ENCODE measurements at places on chromosomes 13 and 19.

- DNase-seq, result no peak
Observed at GRCh38 chr13:113086031-113086750, 19.4 kb upstream of the F7 start.

DNA sequence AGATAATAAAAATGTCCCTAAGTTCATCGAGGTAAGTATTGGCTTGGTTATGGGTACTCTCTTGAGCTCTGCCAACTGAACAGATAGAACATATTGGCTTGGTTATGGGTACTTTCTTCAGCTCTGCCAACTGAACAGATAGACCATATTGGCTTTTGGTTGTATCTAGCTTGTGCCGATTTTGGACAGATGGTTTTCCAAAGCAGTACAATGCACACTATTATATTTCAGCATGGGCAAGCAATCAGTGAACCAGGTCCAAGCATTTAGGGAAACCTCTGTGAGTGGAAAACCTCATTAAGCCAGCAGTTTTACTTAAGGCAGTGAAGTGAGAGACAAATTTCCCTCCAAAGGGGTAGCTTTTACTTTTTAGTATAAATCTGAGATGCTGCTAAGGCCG, 1440.5 kb upstream of the SPRY2 start:
- no peak for DNase-seq

DNA sequence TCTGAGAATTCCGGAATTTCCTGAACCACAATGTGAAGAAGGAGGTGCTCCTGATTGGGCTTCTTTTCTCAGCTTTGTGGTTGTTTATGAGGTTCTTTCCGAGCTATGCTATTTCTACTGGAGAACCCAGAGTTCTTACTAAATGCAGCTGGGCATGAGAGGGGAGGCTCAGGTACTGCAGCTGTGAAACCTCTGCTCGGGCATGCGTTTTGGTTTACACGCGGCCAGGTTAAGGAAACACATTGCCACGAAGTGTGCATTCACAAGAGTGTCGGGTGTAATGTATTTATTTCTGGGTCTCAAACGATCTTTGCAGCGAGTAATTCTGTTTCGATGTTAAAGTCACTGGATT, 661 bp upstream of the MIR17HG start:
- DNase-seq, result peak; percentile 11

DNA sequence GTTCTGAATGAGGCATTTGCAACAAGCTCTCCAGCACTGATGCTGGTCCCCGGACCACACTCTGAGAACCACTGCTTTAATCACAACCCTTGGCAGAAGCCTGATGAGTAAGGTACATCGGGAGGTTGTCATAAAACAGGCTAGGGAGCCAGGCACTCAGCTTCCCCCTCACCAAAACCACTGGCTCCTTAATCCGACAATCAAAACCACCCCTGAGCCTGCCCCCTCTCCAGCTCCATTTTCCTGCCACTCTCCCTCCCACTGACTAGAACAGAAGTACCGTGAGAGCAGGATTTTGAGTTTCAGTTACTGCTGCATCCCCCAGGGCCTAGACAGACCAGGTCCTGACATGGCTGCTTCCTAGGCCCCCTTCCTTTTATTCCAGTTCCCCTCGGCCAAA, 7.2 kb downstream of the GSK3A start:
- DNase-seq, result no peak

- no peak for DNase-seq
Observed at GRCh38 chr13:53151336-53152056, 122.9 kb downstream of the OLFM4 start.

- DNase-seq, result no peak
Observed at GRCh38 chr13:24110011-24110410, 50.5 kb upstream of the SPATA13 start.

DNA sequence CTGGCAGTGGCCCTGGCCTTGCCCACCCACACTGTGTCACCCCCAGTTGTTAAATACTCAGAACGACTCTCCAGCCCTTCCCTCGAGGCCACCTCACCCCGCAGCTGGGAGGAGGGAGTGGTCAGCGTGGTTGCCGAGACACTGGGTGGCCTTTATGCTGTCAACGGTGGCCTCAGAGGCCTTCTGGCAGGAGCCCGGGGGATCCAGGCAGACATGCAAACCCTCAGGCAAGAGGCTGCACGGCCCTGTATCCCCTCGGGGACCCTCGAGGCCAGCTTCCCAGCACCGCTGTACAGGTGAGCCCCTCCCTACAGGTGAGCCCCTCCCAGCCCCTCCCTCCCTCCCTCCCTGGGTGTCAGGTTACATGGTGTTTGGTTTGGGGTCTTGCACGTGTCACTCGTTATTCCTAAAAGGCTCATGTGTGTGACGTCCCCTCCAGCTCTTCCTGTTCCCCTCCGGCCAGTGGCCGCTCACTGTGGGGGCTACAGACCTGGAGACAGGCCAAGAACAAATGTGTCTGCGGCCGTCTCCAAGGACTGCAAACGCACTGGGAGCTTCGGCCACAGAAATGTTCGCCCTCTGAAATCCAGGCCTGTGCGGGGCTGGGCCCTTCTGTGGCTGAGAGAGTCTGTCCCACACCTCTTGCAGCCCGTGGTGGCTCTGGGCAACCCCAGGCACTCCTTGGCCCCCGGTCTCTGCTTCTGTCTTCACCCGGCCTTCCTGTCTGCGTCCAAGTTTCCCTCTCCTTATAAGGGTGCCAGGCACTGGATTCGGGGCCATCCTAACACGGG, at the start of gene TEKTIP1:
TEKTIP1 (plus strand) TSS at position 210 of the 791 bp plus-strand sequence; CDS start at position 214, 4 bp downstream.
- DNase-seq, result no peak

DNA sequence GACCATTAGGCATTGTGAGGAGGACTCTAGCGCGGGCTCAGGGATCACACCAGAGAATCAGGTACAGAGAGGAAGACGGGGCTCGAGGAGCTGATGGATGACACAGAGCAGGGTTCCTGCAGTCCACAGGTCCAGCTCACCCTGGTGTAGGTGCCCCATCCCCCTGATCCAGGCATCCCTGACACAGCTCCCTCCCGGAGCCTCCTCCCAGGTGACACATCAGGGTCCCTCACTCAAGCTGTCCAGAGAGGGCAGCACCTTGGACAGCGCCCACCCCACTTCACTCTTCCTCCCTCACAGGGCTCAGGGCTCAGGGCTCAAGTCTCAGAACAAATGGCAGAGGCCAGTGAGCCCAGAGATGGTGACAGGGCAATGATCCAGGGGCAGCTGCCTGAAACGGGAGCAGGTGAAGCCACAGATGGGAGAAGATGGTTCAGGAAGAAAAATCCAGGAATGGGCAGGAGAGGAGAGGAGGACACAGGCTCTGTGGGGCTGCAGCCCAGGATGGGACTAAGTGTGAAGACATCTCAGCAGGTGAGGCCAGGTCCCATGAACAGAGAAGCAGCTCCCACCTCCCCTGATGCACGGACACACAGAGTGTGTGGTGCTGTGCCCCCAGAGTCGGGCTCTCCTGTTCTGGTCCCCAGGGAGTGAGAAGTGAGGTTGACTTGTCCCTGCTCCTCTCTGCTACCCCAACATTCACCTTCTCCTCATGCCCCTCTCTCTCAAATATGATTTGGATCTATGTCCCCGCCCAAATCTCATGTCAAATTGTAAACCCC, 2.8 kb upstream of the CEACAM5 start:
- DNase-seq, result no peak

DNA sequence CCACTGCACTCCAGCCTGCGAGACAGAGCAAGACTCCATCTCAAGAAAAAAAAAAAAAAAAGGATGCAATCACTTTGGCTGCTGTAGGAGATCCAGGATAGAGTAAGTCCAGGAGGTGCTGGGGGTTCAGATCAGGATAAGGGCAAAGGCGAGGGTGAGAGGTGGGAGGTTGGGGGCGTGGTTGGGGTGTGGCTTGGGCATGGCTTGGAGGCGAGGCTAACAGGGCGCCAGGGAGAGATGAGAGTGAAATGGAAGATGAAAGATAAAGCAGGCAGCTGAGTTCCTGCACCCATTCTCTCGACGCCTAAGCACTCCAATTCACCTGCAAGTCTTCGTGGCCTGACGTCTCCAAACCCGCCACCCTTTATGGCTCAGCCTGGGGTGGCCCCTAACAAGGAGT, 25.0 kb upstream of the ZNRF4 start:
- DNase-seq, result no peak

DNA sequence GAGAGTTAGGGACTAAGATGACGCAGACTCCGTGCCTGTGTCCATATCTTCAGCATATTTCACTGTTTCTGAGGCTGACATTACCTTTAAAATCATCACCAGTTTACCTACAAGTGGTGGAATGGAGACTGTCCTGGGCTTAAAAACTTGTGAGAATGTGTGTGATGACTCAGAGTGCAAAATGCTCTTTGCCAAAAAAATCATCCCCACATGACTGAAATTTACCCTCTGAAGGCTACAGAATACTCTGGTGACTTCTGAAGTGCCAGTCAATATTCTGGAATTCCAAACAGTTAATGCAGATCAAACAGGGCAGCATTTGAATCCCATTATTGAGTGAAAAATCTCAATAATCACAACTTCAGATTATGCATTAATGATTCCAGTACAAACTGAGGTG, 901.4 kb downstream of the EFNB2 start:
- no peak for DNase-seq

- no peak for DNase-seq
Observed at GRCh38 chr19:31140717-31141116, 208.5 kb downstream of the TSHZ3 start.

GRCh38 chr13:69948016-69948415, 159.6 kb upstream of the ATXN8OS start:
- DNase-seq, result no peak

DNA sequence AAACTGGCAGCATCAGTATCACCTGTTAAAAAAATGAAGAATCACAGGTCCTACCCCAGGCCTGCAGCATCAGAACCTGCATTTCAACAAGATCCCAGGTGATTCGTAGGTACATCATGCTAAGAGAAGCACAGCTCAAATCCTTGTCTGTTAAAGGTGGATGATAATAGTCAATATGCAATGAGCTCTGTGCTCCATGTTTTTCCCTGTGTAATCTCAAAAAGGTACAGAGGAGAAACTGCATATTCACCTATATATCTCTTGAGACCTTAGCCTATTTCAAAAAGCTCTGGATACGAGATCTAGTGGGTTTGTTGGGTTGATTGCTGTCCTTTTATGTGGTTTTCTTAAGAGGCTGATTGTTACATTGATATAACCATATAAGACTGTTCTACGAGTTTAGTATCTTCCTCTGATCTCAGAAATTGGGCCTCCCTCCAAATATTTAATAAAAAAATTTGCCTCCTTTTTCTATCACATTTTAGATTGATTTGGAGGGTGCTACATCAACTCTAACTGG, 148.9 kb downstream of the DCT start:
- no peak for DNase-seq

DNA sequence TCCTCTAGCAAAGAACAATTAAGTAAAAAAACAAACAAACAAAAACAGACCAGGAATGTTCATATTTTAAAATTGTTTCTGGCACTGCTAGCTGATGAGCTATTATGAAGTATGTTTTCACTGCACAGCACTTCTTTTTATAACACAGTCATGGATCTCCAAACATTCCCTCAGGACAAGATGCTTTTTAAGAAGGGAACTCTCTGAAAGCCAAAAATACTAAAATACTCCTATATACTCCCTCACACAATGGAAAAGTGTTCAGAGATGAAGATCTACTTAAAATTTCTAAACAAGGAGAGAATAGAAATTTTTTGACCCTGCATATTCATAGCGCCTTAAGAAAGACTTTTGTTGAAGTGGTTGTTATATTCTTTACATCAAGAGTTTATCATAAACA, 926.8 kb downstream of the DIAPH3 start:
- no peak for DNase-seq

DNA sequence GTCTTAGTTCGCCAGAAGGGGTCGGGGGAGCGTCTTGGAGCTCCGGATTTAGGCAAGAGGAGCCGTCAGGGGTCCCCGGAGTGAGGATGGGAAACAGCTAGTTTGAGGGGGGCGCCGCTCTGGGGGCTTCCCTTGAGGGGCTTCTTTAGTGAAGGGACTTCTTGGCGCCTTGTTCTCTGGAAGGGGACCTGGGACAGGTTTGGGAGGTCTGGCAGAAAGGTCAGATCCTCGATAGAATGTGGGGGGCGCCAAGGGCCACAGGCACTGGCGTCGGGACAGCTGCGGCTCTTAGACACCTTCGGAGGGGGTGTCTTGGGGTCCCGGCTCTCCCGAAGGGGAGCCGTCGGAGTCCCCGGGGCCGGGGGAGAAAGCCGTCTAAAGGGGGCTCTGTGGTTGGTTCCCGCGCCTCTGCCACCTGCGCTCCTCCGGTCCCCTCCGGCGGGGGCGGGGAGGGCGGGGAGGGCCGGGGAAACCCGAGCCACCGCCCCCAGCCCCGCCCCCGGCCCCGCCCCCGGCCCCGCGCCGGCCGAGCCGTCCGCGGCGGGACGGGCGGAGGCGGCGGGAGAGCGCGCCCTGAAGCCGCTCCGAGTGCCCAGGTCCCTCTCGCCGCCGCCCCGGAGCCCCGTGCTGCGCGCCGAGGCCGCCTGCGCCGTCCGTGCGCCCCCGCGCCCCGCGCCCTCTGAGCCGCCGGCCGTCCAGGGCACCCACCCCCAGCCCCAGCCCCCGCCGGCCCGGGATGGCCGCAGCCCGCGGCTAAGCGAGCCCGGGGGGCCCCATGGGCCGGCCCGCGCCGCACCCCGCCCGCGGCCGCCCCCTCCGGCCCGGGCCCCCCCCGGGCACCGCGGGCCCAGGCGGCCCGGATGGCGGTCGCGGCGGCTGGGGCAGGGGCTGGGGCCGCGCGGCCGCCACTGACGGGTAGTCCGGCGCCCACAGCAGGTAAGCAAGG, at the start of gene NRTN:
NRTN (plus strand) TSS at position 552 of the 946 bp plus-strand sequence. CDS start 19,099 bp downstream, outside the sequence.
- DNase-seq, result no peak

GRCh38 chr13:72295153-72295552, 428.1 kb upstream of the DACH1 start:
- DNase-seq, result no peak

DNA sequence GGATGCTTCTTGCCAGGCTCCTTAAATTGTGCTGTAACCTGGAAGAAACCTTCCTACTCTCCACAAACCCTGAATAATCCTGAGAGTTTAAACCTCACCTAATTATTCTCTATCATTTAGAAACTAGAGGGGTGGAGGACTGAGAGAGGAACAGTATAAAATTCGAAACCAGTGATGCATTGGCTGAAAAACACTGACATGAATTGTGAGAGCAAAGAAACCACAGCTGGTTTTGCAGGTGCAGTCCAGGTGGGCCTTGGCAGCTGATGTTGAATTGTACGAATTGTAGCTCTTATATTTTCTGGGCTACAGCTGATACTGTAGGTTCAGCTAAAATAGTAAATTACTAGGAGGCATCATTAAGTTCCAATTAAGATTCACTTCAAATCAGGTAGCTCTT, 227.0 kb upstream of the SLITRK5 start:
- DNase-seq, result no peak

DNA sequence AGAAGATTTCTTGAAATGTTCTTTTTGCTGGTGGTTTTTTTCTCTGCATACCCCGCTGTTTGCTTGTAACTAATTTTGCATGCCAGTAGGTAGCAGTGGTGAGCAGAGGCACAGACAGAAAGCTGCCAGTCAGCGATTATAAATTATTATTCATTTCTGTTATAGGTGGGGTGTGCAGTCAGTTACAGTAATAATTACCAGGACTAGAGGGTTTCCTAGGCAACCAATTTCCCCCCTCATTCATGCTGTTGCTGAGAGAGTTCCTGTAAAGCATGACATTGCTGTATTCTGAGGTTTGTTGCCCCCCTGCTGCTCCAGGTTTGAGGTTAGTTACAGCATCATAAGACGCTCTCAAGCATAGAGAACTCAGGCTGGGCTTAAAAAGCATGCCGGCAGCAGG, 104.5 kb downstream of the URI1 start:
- DNase-seq, result no peak
